ENCODE measurements at places on chromosomes 7 and 10.

- no peak for DNase-seq
These were observed 20.1 kb upstream of the SH2D4B start for GRCh38 chr10:80517416-80518142.

DNA sequence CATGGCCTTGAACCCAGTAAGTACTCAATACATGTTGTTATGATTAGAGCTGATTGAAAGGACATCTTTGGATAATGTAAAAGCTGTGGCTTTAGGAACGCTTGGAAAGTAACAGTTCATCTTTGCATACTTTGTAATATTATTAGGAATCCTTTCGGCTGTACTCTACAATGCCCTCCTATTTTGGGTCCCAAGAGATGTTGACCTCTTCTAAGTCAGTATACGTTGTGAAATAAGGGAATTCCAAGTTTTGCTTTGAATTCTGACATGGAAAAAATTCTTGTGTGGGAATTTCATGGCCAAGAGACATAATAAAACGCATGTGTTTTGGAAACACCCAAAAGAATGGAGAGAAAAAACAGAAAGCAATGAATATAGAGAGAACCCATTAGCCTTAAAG is 7.7 kb downstream of the AGR3 start:
- no peak for DNase-seq

DNA sequence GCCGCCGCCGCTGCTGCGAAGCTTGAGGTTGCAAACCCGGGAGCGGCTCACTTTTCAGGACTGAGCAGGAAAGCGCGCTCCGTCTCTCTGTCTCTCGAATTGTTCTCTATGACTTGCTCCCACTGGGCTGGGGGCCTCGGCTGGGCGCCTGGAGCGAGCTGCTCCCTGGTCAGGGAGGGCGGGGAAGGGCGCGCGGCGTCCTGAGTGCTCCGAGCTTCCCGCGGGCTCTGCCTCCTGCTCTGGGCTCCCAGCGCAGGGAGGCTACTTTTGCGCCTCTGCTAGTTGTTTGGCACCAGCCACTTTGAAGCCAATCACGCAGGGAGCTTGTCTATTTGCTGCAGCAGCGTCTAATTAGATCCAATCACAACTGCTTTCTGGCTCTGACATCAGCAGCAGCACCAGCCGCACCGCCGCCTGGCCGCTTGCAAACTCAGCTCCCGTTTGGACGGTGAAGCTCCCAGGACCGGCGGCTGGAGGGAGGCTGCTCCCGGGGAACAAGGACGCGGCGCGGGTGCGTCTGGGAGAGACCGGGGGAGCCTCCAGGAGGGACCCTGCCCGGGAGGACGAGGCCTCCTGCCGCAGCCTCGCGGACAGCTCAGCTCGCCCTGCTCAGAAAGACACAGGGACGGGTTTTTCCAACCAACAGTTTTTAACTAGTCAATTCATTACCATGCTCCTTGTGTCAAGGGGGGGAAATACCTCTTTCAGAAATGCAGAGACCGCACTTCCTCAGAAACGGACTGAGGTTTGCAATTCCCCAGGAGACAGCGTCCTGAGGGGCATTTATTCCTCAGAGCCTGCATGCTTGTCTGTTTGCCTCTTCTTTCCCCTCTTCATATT is at the start of gene ADARB2:
TSS of gene ADARB2 (minus strand) at position 304 of the 840 bp plus-strand sequence.
- no peak for DNase-seq

DNA sequence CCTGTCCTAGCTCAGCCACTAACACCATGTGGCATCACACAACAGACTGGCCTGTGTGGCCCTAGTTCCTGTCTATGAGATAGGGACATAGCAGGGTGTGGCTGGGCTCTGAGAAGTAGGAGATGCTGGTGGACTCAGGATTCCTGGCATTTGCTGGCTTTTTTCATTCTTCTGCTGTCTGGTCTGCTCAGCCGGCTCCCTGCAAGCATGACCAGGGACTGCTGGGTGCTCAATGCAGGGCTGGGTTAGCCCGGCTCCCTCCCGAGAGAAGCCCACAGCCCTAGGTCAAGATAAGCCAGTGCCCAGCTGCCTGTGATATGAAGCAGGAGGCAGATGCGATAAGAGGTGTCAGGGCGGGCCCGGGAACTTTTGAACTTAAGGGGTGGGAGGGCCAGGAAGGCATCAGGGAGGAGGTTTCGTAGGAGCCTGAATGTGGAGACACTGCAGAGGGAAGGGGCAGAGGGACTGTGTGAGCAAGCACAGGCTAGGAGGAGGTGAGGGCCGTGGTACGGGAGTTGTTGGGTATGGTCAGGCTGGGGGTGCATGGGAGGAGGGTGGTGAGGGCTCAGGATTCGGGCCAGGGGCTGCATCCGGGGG is 3.5 kb downstream of the AQP1 start:
- DNase-seq, result no peak

Measured in activated T-helper 1 cell treated with Interleukin-2 at 50 U/mL for 16 hours (primary cell).